ENCODE measurements at places on chromosomes 4 and X.
A peak's percentile ranks its signal among the peaks of the same experiment; 100 is the strongest.

GRCh38 chr4:4269331-4269731, 20.6 kb downstream of the LYAR start:
- DNase-seq = no peak

- DNase-seq = no peak
These were observed 1381.4 kb upstream of the IGFBP7 start for GRCh38 chr4:58491620-58492019.

DNA sequence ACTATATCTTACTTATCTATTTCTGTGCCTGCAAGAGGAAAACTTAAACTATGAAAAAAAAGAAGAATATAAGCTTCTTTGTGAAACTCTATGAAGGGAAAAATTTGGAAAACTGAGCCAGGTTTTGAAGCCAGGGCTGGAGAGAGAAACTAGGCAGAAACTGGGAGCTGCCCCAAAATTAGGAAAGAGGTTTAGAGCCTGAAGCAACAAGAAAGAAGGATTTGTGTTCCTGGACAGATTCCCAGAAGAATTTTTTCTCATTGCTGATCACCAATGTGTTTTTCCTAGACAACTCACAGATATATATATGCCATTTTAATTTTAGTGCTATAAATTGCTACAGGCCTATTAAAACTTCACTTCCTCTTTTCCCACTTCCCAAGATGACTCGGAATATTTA, 245.0 kb upstream of the GEMIN8 start:
- no peak for DNase-seq

- no peak for DNase-seq
These were observed 793 bp downstream of the ARSJ start for GRCh38 chr4:113978561-113979147.

DNA sequence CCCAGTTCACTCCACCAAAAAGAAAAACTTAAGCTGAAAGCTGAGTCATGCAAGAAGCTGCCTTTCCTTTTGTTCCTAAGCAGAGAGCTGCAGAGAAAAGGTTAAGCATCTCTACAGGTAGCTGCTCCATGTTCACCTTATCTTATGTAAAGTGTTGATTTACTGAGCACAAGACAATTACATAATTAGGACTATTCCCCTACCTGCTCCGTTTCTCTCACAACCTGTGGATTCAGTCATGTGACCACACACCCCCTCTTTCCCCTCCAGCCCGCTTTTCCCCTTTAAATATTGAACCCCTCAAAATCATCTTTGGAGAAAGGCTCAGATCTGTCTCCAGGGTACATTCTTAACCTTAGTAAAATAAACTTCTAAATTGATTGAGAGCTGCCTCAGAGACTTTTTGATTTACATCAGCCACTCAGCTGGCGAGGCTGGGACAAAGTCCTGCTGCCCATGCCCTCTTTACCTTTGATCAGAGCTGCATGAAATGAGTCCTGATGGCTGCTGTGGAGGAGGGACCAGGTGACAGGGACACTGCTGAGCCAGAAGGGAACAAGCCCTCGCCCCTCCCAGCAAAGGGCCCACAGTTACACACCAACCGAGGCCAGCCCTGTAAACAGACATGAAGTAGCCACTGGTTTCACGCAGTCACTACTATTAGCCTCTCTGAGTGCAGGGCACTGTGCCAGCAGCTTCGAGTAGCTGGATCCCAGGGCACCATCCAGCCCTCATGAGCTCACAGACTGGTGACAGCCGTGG, 53.9 kb upstream of the C4orf50 start:
- DNase-seq = peak; percentile 45

DNA sequence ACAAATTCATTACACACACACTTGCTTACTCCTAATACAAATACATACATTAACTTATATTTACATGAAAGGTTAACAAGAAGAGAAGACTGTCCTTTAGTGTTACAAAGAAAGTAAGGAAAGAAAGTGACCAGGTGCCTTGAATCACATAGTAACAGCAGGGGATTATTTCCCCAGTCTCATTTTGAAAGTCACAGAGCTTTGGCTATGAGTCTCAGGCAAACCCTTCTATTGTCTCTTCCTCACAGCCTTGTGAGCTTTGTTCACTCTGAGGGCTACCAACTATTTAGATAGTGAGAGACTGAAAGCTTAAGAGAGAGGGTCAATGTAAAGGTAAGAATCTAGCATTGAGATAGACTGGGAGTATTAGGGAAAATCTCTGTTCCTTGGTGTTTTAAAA, 161.6 kb downstream of the NPNT start:
- DNase-seq = no peak

DNA sequence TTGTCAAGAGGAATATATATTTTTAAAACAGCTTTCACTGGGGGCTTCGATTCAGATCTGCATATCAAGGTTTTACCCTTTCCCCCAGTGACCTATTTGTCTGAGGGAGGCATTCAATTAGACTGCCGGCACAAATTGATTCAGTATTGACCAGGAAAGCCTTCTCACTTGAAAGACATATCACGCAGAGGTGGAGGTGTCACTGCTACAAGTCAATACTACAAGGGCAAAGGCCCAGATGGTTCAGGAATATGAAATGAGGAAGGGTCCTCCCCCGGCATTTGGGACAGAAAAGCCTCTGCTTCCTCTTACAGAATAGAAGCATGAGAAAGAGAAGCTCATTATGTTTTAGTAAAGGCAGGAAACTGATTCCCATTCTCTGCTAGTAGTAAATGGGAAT, 383.6 kb downstream of the HNRNPD start:
- DNase-seq = no peak

- DNase-seq = no peak
These were observed 21.1 kb downstream of the MAGEB16 start for GRCh38 chrX:35819241-35819640.

- DNase-seq = no peak
These were observed 1.9 kb downstream of the ENPP6 start for GRCh38 chr4:184215709-184216328.

GRCh38 chr4:76723373-76723772, 174.6 kb downstream of the SOWAHB start:
- DNase-seq = no peak

- DNase-seq = no peak
These were observed 52.6 kb downstream of the LIMCH1 start for GRCh38 chr4:41590591-41590990.

DNA sequence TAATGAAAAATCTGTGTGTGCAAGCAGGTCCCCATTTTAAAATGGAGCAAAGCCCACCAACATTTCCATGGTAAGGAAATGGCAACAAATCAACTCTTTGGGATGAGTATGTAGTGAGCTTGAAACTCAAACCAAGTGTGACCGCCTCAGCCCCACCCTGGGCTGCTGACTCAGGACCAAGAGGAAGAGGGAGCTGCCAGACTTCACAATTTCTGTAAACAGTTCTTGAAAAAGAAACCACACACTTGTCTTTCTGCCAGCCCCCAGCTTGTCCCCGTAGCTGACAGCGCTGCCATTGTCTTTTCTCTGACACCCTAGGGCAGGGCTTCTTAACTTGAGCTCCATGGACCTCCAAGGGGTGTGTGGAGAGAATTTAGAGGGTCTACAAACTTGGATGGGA, 10.3 kb downstream of the RTL5 start:
- no peak for DNase-seq

GRCh38 chr4:11286533-11286932, 142.2 kb downstream of the HS3ST1 start:
- no peak for DNase-seq

DNA sequence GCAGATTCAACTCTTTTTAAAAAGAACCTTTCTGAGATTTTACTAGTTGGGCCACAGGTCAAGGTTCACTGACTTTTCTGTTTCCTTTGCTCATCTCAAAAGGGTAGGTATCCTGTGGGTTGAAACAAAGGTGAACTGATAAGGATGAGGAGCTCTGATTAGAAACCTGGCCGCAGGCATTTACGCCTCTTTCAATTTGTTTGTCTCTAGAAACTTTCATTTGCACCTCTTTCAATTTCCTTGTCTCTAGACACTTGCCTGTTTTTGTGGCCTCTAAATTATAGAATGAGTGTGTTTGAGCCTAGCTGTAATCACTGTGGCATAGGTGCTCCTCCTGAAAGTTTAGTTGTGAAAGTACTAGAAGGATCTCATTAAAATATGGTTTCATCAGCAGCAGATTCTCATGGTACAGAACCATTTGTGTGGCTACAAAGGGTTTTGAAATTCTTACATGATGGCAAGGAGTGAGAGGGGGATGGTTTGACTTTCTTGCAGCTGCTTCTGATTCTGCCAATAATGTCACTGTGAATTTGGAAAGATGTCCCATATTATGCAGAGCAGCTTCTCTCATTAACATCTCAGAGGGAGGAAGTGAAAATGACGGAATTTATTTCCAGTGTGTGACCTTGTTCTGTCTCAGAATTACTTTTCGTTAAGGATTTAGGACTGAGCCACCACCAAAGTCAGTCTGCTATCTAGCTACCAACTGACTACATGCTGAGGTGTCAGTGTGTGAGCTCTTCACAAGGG, 142.2 kb downstream of the SH2D1A start:
- no peak for DNase-seq

GRCh38 chr4:10101671-10102473, 14.7 kb downstream of the WDR1 start:
- DNase-seq = no peak

DNA sequence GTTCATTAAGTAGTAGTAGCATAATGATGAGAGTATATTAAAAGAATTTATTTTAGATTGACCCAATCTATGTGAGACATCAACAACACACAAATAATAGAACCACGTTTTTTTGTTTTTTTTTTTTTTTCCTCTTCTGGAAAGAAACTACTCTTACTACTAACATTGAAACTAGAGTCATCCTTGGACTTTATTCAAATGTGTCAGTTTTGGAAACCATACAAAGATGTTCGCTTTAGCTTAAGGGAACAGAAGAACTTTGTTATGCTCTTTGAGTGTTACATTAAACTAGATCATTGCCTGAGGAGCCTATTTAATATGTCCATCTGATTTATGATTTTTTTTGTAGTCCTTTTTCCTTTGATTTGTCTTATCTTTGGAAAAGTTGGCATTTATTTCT, 166.7 kb downstream of the RPA4 start:
- DNase-seq = no peak

DNA sequence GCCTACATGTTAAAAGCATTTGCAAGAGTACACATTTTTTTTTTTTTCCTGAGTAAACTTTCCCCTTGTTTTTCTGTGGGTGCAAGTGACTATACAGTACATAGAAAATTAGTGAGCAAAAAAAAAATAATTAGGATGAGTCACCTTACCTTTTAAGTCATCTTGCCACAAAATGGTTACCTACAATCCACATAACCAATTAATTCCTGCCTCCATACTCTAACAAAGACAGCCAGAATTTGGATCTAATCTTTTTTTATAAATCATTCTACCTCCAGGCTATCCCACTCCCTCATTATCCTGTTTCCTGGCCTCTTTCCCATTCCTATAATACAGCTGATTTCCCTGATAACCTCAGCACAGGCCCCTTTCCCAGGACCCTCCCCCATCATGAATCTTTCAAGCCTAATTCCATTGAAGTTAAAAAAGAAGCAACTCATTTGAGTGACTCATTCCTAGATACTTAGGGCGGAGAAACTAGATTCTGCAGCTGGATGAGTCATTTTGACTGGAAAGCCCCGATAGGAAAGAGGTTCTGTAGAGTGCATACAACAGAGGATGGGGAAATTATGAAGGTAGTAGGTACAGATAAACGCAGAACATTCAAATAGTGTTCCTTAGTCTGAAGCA, 128.2 kb downstream of the C4orf51 start:
- no peak for DNase-seq

DNA sequence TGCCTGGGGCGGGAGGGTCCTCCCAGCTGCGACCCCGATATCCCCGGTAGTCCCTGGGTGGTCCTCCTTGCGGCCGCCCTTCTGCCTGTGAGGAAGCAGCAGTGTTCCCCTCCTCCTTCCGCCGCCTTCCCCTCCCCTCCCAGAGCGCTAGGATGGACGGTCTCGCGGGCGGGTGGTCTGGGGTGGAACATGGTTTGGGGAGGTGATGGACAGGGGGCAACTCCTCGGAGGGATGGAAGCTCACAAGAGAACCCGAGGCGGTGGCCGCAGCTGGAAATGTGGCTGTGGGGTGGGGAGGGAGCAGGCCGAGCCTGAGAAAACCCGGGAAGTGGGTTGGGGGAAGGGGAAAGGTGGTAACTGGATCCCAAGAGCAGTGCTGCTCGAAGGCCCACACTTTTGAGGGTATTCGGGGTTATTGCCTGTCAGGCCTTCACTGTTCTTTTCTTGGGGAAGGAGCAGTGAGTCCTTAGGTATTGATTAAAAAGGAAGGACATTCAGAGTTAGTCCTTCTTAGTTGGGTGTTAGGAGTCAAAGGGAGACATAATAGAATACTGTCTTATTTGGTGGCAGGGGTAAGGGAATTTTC, 581 bp downstream of the UBE2K start:
- DNase-seq = peak; percentile 67

DNA sequence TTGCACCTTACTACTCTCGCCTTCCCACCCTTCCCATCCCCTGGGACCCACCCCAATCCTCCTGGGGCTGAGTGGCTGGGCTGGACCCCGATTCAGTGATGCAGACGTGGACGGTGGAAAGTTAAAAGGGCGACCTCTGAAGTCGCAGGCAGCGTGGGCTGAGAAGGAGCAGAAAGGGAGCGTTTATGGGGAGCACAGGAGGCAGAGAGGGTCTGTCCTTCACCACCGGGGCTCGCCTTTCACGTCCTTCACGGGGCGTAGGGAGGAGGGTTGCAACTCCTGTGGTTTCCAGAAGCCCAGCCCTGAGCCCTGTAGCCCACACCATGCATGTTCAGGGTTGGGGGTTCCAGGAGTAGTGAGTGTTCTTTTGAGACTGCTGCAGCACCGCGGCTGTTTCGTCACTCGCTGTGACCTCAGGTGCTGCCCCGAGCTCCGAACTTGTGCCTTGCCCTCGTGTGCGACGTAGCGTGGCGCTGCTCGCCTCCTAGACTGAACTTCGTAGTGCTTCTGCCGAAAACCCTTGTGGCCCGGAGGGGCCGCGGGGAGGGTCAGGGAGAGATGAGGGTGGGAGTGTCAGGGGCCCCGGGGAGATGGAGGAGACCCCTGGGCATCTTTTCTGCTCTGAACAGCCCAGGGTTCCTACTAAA, 1.6 kb downstream of the NHS start:
- no peak for DNase-seq

- no peak for DNase-seq
These were observed 45.8 kb downstream of the TET2 start for GRCh38 chr4:105192474-105192873.

- DNase-seq = no peak
These were observed 213.6 kb downstream of the FBXO8 start for GRCh38 chr4:174069848-174070330.

GRCh38 chr4:11496351-11496829, 67.7 kb upstream of the HS3ST1 start:
- DNase-seq = no peak

DNA sequence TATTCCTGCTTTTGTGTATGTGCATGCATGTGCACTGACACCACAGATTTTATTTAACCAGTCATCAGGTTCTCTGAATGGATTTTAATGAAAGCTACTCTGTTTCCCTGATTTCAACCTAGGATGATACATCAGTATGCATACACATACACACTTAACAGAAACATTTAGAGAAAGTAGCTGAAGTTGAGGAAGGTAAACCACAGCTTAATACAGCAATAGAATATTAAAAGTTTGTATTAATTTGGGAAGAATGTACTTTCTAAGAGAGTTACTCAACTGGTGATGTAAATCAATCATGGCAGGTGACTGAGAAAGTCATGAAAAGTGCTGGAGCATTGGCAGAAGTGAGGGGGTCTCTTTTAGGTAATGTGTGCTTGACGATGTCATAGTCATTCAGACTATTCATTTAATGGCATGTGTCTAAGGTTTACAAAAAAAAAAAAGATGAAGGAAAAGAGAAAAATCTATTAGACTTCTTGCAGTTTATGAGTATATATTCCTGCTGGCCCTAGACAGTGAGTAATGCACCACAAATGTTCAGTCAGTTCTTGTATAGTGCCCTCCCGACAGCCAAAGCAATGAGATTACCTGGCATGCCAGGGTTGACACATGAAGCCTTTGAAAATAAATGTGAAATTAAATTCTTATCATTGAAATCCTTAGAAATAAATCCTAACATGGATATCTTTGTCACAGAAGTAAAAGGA, 187.6 kb downstream of the RAPGEF2 start:
- no peak for DNase-seq

All from hypothalamus (tissue), 51 donors.